Stimulated activated CD4-positive, alpha-beta T cell treated with anti-CD3 and anti-CD28 coated beads, Interleukin-2, amount 100 ng/mL, for 4 hours (primary cell): ENCODE measurements at places on chromosomes 11 and 22.

DNA sequence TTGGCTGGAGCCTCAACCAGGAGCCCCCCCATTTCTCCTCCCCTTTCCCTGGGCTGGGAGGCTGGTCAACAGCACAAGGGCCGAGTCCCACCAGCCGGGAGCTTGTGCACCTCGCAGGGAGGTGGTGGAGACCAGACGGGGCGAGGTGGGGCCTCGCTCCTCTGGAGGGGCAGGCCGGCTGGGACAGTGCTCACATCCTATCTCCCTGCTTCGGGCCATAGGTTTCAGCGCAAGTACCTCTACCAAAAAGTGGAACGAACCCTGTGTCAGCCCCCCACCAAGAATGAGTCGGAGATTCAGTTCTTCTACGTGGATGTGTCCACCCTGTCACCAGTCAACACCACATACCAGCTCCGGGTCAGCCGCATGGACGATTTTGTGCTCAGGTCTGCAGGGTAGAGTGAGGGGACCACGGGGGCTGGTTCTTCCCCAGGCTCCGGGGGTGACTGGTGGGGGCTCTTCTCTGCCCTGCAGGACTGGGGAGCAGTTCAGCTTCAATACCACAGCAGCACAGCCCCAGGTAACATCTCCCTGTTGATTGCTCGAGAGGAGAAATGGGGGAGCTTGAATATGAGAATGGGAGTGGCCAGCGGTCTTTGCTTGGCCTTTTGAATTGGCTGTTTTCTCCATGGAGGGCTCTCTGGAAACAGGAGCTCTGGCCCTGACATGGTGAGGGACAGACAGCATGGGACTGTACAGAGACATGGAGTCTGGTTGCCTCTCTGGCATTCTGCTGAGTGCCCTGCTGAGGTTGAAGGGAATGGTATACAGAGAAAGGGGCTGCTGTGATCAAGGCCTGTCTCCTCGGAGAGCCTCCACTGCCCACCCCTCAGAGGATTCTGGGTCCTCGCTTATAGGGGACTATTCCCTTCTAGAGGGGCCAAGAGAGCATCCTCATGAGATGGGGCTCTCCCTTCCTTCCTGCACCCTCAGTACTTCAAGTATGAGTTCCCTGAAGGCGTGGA is 3.3 kb downstream of the SIDT2 start:
- DNase-seq: no peak

DNA sequence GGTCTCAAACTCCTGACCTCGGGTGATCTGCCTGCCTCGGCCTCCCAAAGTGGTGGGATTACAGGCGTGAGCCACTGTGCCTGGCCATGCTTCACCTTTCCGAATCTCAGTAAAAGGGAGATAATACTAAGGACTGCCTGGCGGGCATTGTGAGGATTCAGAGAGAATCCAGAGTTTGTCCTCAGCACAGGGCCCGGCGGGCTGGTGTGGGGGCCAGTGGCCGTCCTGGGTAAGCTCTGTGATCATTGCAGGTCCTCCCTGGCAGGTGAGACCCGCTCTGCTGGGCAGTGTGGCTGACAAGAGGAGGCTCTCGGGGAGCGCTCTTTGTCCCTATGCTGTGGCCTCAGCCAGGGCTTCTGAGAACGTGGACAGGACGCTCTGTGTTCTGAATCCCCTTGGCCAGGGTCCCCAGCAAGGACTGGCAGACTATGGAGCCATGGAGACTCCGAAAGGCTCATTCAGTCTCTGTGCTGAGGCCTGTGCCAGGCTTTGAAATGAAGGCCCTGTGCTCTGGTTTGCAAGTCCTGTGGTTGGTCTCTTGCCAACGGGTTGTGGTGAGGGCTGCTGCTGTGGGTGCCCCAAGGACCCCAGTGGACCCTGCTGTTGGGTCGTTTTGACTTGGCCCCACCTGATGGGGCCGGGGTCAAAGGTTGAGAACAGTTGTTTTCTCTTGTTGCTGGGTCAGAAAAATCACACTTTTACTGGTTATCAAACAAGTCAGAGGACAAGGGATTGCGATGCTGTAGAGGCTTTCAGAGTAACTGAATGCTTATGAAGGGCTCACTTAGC is 2.1 kb downstream of the TPCN2 start:
- DNase-seq: no peak

GRCh38 chr22:50061824-50062355 is 3.8 kb upstream of the TTLL8 start:
- no peak for DNase-seq

DNA sequence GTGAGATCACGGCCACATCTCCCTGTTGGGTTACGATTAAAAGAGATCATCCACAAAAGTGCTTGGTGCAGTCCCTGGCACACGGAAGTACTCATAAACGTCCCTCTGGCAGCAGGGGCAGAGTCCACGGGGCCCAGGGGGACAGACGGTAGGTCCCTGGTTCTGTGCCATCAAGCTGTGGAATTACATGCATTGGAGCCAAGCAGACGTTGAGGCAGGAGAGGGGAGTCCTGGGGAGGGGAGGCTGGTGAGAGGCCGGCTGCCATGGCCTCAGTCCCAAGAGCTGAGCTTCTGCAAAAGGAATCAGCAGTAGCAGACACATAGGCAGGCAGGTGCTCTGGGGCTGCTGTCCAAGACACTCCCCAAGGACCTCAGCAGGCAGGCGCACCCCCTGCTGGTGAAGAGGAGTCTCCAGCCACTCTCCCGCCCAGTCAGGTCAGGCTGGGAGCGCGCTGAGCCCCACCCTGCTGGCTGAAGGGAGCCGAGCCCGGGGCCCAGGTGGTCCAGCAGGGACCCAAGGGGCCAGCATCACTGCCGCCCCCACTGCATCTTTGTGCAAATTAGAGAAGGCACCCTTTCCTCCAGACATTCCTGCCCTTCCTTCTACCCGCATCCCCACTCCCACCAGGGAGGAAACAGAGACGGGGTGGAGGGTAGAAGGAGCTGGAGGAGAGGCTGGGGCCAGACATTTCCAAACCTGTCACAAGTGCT is 7.6 kb upstream of the KCTD17 start:
- DNase-seq: no peak

DNA sequence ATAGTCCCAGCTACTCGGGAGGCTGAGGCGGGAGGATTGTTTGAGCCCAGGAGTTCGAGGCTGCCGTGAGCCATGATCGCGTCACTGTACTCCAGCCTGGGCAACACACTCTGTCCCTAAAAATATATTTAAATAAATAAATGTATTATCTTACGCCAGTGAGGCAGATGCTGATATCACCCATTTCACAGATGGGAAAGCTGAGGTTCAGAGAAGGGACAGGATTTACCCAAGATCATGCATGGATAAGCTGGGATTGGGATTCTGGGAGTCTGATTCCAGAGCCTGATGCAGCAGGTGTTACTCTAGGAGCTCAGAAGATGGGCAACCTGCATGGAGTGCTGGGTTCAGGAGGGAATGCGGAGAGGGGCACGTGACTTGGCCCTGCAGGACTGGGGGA is 17.8 kb downstream of the SGSM1 start:
- no peak for DNase-seq

- no peak for DNase-seq
Observed at GRCh38 chr11:95296165-95296564, 65.2 kb upstream of the SESN3 start.

DNA sequence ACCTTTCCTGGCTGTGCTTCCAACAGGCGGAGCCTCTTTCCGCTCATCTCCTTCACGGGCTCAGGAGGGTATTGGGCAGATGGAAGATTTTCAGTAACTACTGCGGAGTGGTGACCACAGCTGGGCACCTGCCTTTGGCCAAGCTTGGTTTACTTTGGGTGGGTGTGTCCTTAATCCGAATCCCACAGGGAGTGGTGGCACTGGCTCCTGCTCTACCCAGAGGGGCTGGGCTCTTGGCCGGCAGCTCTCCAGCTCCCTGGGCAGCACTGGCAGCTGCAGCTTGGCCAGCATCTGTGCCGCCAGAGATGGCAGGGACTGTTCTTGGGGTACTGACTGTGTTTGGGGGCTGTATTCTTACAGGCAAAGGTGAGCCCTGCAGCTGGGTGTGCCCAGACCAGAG is 29.8 kb downstream of the BID start:
- no peak for DNase-seq

GRCh38 chr11:61839742-61840141 is 11.6 kb downstream of the FADS2 start:
- DNase-seq: no peak

- no peak for DNase-seq
Observed at GRCh38 chr11:128544471-128545051, 42.8 kb downstream of the ETS1 start.

- no peak for DNase-seq
Observed at GRCh38 chr11:34987617-34988016, 71.2 kb downstream of the PDHX start.
